SW 1271 (cell line): ENCODE measurements at places on chromosomes 1 and 21.

GRCh38 chr1:193060115-193060403, 647 bp downstream of the RO60 start:
- DNase-seq = no peak

DNA sequence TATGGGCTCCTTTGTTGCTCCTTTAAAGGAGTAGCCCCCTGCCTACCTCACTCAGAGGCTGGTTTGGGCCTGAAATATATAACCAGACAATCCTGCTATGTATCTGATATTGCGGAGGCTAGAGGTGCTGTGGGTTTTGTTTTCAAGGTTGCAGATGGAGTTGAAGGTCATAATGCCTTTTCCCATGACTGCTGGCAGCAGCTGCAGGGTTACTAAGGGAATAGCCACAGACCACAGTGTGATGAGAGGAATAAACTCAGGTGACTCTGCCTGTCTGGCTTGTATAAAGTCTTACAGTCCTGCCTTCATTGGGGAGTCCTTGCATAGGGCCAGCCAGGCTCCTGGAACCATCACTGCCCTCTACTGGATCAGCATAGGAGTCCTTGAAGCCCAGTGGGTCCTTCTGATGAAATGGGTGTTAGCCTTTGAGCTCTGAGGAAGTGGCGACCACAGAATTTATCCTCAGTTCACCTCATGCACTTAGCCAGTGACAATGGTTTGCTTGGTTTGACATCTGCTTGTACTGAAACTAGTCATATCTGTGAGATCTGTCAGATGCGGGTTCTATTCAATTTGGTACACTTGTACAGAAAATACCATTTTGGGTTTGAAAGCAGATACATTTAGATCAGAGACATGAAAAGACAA, 174.4 kb upstream of the HMCN1 start:
- DNase-seq = no peak

DNA sequence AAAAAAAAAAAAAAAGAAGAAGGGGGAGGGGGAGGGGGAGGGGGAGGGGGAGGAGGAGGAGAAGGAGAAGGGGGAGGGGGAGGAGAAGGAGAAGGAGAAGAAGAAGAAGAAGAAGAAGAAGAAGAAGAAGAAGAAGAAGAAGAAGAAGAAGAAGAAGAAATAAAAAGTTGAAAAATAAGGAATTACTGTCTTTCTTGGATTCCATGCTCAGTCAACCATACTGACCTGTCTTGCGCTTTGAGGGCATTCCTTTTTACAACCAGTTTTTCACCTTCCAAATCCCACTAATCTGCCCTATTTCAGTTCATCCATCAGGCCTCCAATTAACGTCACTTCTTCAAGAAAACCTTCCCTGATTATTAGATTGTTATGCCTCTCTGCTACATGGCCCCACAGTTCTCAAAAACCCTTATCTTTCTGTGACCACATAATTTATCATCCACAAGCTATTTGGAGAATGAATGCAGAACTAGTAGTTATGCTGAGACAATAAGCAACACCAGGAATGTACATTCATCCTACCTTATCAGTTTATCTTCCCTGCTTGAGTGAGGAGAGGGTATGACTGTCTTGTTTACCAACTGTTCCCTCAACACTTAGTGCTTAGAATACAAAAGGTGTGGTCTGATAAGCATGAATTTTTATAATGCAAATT, 57.5 kb upstream of the GUCA2A start:
- peak; percentile 65 for DNase-seq

DNA sequence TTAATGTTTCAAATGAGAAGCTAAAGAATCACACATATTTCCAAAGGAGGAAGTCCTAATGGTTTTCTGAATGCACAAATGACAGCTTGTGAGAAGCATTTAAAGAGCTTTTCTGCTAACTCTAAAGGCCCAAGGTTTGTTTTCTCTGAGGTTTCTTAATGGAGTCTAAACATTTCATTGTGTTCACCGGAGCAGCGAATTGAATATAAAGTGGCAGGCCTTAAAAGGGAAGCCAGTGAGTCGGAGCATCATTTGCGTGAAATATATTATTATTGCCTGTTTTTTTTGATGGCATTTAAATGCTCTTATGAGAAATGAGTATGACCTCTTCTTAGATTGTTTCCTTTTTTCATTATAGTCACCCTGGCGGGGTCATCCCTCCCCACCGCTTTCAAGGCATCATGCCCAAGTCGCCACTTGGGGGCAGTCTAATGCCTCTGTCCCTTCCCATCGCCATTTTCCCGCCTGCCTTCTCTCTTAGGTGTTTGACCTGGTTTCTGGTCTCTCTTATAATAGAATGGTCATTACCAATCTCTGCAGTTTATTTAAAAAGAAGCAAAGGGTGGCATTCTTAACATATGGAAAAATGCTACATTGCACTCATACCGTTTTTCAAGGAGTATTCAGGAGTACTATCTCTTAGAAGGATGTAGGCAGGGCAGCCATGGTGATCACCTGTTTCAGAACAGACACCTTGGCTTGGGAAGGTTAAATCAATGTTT, 25.3 kb upstream of the OVAAL start:
- no peak for DNase-seq

- no peak for DNase-seq
These were observed 12.8 kb downstream of the PSRC1 start for GRCh38 chr1:109269981-109270622.
